ENCODE measurements at places on chromosomes 1 and 21.

DNA sequence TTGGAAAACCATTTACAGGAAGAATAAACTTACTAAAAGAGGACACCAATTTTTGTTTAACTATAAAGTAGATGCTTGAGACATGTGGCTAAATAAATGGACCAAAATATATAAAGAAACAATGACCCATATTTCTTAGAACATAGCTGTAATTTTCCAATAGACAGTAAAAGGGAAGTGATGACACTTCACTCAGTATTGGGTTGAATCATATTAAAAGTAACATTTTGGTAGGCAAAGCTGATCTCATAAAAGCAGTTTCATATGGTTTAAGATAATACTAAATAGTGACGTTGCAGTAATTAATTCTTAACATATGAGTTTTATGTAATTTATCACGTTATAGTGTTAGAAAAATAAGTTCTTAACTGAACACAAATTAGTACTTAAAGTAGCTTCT, 308.9 kb upstream of the RUNX1 start:
- DNase-seq, result no peak

DNA sequence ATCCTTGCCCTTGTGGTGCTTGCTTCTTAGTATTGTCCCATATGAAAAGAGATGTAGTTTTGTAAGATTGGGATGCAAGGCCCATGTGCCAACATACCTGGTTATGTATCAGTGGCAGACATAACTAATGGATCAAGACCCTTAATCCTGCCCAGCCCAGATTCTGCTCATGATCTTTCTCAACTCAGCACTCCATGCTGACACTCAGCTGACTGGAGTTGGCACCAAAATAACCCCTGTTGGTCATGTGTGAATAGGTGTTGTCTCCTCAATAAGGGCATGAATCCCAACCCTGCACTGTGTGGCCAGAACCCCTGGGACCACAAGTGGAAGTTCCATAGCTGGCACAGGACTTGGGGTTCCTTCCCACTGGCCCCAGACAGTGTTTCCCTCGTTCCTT, 13.9 kb upstream of the CNR2 start:
- no peak for DNase-seq

- DNase-seq, result no peak
Measured at GRCh38 chr1:42690477-42691156, 8.4 kb downstream of the YBX1 start.

DNA sequence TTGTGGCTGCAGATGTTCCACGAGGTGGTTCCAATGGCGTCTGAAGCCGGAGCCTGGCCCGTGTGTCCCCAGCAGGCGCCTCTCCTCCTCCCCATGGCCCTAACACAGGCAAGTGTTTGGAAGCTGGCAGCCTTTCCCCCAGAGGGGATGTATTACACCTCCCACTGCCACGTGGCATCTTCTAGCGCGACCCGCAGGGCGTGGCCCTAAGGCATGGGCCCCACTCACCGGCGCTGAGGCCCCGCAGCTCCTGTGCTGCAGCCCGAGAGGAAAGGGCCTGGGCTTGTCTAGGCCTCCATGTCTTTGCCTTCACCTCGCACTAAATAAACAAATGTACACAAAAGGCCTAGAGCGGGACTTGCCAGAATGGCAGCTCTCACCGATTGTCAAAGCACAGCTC, 37.9 kb downstream of the SLC66A1 start:
- no peak for DNase-seq

GRCh38 chr1:247293047-247293446, 37.2 kb downstream of the VN1R5 start:
- no peak for DNase-seq

- no peak for DNase-seq
Measured at GRCh38 chr1:235500971-235501540, 3.2 kb downstream of the B3GALNT2 start.

- DNase-seq, result no peak
Measured at GRCh38 chr1:186887203-186887602, 58.5 kb downstream of the PLA2G4A start.

DNA sequence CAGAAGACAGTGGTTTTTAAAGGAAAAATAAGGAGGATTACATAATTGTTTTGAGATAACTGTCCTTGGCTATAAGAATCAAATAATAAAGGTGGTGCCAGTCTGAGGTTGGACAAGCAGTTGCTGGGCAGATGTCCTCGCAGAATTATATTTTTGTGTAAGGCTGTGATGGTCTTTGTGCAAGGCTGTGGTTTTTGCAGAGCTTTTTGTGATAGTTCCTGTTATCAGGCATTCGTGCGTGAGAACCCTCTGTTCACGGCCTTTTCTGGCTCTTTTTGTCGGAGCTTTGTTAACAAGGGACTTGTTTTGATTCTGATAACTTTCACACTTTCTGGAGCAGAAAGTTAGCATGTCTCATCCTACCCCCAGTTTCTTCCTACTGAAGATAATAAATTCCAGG, 33.4 kb downstream of the SH3BP5L start:
- no peak for DNase-seq

GRCh38 chr1:231808990-231809389, 182.4 kb downstream of the DISC1 start:
- peak; percentile 64 for DNase-seq

- no peak for DNase-seq
Measured at GRCh38 chr1:232909752-232910151, 40.7 kb upstream of the NTPCR start.

GRCh38 chr1:29583727-29584126, 347.4 kb downstream of the PTPRU start:
- no peak for DNase-seq

DNA sequence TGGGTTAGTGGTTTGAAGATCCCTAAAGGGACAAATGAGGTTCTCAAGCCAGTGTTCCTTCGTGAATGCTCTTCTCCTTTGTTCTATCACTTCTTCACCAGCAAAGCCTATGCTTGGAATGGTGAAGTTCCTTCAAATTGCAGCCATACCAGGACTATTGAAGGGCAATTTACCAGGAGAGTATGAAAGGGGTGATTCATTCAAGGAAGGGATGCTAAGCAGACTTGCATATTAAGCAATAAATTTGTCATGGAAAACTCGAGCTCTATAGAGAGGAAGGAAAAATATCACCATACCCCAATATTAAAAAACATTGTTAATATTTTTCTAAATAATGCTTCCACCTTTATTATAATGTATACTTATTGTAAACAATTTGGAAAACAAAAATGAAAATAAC, 9.3 kb upstream of the TSNAX start:
- DNase-seq, result no peak

GRCh38 chr1:53586765-53587164, 127.6 kb downstream of the DMRTB1 start:
- DNase-seq, result no peak

All from BJ (cell line).